ENCODE measurements at places on chromosomes 5 and 9.

GRCh38 chr9:8907868-8908267 is 1108.3 kb upstream of the DMAC1 start:
- DNase-seq, result no peak

- no peak for DNase-seq
Measured at GRCh38 chr9:14677872-14678271, 15.4 kb downstream of the ZDHHC21 start.

- no peak for DNase-seq
Measured at GRCh38 chr9:463455-464171, 248.9 kb downstream of the DOCK8 start.

- no peak for DNase-seq
Measured at GRCh38 chr5:158381614-158382160, 522.7 kb upstream of the CLINT1 start.

- DNase-seq, result no peak
Measured at GRCh38 chr5:149438711-149439132, 59.6 kb upstream of the IL17B start.

- DNase-seq, result no peak
Measured at GRCh38 chr5:82910905-82911304, 166.3 kb downstream of the TMEM167A start.

- no peak for DNase-seq
Measured at GRCh38 chr9:95204710-95205109, 112.8 kb downstream of the FANCC start.

DNA sequence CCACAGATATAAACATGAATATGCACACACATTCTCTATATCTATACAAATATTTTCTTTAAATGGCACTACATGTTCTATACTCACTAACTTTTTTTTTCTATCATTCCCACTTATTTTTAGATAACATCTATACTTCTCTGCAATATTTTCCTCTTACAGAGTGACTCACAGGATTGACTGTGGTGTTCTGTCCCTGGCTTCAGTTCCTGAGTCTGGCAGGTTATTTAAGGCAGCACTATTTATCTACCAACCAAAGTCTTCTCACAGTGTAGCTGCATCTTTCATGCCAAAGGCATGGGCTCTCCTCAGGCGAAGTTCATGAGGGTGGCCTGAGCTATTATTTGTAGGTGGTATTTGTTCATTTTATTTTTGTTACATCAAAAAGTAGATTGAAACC is 409.0 kb downstream of the PRR16 start:
- DNase-seq, result no peak

DNA sequence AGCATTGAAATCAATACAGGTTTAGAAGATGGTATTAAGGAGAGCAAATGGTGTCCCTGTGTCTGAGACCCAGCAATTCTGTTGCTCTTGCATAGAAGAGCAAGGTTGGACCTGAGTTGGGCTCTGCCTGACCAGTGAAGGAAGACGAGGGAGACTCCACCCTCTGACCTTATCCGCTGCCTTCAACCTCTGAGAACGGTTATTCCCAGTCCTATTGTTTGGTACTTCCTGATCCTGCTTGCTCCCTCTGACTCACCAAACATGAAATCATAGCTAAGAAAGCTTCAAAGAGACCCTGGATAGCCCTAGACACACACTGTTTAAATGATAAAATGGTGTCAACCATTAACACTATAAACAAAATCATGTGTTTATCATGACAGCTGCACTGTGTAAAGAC is 218.5 kb downstream of the PLK2 start:
- DNase-seq, result no peak

DNA sequence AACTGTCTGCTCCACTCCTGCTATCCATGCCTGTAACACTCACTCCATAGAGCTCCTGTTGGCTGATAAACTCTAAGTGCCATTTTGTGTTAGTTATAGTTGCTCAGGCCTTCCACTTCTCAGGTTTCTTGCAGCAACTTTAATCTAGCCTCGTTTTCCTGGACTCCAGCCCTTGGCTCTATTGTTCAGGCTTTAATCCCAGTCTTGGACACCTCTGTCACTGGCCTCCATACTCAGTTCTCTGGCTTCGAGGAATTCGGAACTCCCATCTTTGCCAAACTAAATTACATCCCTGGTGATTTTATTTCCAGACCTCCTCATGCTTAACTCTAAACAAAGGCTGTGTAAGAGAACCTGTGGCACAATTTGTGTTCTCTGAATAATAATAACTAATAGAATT is 39.8 kb downstream of the EMB start:
- no peak for DNase-seq

DNA sequence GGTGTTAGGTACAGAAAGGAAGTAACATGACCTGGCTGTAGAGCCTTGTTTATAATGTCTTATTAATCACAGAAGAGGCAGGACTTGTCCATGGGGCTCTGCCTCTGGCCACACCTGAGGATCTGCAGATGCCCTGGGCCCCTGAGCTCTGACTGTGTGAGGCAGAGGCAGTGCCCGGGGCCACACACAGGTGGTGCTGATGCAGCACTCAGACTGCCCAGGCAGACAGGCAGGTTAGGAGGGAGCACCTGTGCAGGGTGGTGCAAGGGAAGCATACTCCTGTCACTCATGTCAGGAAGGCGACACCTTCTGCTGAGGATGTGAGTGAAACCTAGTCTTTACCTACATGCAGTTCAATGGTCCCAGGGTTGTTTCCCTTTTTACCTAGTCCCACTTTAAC is 88.7 kb downstream of the CFAP90 start:
- DNase-seq, result no peak

DNA sequence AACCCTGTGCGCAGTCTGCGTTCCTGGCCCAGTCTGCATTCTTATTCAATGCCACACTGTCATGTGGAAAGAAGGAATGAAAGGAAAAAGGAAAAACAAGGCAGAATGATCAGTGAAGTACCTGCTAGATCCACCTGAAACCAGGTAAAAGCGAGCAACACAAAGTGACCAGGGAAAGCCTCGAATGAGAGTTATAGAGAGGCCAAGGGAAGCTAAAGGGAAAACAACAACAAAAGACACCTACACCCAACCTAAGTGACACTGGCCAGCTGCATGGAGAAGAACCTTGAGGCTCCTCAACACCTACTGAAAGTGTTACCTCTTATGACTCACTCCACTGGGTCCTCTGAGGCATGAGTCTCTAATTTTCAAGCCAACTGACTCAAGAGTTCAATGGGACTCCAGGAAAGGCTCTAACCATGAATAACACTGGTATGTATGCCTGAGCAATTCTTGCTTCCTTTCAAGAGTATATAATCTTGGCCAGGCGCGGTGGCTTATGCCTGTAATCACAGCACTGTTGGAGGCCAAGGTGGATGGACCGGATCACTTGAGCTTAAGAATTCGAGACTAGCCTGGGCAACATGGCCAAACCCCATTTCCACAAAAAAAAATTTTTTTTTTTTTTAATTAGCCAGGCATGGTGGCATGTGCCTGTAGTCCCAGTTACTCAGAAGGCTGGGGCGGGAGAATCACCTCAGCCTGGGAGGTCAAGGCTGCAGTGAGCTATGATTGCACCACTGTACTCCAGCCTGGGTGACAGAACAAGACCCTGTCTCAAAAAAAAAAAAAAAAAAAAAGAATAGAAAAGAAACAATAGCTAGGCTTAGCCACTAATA is 29.0 kb downstream of the MTMR12 start:
- DNase-seq, result no peak

DNA sequence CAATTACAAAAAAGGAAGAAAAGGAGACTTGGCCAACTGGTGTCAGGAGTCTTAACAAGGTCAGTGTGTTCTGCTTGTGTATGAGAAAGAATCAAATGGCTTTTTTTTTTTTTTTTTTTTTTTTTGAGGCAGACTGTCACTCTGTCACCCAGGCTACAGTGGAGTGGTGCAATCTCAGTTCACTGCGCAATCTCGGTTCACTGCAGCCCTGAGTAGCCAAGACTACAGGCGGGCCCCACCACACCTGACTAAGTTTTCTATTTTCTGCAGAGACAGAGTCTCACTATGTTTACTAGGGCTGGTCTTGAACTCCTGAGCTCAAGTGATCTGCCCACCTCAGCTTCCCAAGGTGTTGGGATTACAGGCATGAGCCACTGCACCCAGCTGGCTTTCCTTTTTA is 3.1 kb upstream of the IL7R start:
- DNase-seq, result no peak

DNA sequence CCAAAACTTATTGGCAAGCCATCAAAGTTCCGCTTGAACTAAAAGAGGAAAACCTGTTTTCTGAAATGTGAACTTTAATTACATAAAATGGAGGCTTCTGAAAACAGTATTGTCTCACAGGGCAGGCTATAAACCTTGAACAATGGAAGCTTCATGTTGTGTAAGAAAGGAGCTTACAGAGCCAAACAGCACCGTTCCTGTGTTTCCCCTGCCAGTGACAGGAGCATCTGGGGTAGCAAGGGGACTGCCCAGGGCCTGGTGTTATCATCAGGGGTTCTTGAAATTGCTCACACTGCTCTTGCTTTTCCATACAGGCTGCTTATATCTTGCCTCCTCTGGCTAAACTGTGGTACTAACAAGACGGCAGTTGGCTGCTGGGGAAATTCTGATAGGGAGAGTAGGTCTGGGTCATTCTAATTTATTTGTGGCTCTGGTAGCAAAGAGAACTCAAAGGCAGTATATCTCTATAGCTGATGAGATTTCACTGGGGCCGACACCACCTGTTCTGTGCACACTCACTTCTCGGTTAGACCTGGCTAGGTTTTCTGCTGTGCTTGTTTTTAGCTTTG is 40.4 kb downstream of the BASP1 start:
- no peak for DNase-seq

- no peak for DNase-seq
Measured at GRCh38 chr5:171633776-171634470, 151.7 kb upstream of the SMIM23 start.

- no peak for DNase-seq
Measured at GRCh38 chr5:173457482-173457881, 129.3 kb upstream of the STC2 start.

DNA sequence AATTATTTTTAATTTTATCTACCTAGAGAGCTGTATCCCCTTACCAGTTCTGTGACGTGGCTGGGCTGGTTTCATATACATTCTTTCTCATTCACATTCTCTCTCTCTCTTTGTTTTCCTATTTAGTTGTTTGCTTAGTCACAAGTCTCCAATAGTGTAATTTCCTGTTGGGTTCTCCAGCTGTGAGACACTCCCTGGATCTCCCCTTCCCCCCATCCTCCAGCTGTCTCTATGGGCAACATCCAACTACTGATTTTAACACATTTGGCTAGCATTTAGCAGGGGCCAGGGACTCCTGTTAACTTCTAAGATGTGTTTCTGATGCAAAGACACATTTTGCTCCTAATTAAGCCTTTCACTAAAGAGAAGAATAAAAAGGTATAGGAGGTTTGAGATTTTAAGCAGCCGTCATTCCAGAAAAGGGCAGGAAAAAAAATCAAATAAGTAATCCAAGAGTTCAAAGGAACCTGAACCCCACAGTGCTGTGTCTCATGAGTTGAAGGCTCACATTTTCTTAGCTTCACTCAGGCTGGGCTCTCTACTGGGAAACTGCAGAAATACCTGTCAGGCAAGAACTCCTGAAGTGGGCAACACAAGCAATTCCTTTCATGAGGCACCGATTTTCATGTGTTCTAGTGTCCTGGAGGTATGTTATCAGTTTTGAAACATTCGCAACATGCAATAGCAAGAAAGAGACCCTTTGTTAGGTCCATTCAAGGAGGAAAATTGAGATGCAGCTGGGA is 198.7 kb upstream of the C9orf72 start:
- DNase-seq, result no peak

DNA sequence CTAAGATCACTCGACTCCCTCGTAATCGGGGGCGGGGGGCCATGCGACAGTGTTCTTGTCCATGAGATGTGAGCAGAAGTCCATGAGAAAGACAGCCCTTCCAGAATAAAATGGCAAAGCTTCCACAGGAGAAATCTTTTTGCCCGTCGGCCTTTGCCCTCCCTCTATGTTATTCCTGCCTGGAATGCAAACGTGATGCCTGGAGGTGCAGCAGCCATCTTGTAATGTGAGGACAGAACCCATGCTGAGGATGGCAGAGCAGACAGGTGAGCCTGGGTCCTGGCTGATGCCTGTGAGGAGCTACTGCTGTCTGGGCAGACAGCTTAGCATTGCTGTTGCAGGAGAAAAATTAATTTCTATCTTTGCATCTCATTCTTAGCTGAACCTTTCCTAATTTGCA is 17.2 kb downstream of the MED10 start:
- DNase-seq, result no peak

DNA sequence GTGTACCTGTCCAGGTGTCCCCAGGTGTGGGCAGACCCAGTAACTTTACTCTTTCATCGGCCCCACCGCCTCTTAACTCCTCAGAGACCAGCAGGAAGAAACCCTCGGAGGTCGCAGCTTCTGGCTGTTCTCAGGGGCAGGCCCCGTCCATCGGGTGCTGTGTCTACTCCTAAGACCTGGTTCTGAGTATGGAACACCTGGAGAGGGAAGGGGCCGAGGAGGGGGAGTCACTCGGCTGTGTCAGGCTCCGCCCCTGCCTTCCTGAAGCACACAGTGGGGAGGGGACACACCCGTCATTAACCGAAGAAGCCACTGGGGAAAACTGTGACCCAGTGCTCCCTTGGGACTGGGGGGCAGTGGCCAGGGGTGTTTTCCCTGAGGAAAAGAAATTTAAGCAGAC is 22.3 kb downstream of the NTNG2 start:
- no peak for DNase-seq

- DNase-seq, result no peak
Measured at GRCh38 chr5:180807046-180807445, 4.4 kb upstream of the MGAT1 start.

DNA sequence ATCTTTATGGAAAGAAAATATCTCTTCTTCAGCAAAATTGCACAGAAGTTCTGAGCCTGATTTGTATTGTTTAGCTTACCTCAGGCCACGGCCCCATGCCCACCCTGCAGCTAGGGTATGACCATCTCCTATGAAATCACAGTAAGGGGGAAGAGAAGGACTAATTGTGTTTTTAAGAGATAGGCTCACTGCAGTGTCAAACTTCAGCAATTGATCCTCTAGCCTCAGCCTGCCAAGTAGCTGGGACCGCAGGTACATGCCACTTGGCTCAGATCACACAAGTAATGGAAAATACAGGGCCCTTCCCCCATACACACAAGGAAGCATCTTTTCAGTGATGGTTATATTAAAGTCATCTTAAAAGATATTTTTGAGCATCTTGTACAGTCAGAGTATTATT is 60.0 kb downstream of the DMAC1 start:
- DNase-seq, result no peak

GRCh38 chr5:54146916-54147315 is 163.5 kb downstream of the ARL15 start:
- DNase-seq, result no peak

GRCh38 chr5:108700930-108701329 is 46.8 kb upstream of the FER start:
- no peak for DNase-seq

- DNase-seq, result no peak
Measured at GRCh38 chr5:149358868-149359495, 1.1 kb downstream of the PCYOX1L start.

GRCh38 chr5:58640011-58640410 is 57.1 kb downstream of the RAB3C start:
- no peak for DNase-seq

- no peak for DNase-seq
Measured at GRCh38 chr5:111017731-111018130, 53.8 kb upstream of the TSLP start.

DNA sequence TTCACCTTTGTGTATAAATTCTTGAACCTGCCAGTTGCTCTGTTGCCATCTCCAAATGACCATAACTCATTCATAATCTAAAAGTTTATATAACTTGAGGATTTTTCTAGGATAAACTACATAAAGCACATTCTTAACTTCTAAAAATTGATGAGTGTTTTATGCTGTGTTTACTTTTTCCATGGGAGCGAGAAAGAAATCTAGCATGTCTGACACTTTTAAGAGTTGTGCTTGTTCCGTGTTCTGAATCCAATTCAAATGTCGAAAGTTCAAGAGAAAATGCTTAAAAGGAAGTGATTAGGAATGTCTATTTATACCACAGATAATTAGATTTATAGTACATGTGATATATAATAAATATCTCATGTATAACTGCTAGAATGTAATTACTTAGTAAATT is 154.4 kb downstream of the DEPDC1B start:
- DNase-seq, result no peak
